ENCODE measurements at places on chromosomes 12 and 14.

- DNase-seq, result no peak
These were observed 16.6 kb upstream of the DTX1 start for GRCh38 chr12:113039911-113040445.

- no peak for DNase-seq
These were observed 30.0 kb upstream of the SLC38A4 start for GRCh38 chr12:46855760-46856159.

DNA sequence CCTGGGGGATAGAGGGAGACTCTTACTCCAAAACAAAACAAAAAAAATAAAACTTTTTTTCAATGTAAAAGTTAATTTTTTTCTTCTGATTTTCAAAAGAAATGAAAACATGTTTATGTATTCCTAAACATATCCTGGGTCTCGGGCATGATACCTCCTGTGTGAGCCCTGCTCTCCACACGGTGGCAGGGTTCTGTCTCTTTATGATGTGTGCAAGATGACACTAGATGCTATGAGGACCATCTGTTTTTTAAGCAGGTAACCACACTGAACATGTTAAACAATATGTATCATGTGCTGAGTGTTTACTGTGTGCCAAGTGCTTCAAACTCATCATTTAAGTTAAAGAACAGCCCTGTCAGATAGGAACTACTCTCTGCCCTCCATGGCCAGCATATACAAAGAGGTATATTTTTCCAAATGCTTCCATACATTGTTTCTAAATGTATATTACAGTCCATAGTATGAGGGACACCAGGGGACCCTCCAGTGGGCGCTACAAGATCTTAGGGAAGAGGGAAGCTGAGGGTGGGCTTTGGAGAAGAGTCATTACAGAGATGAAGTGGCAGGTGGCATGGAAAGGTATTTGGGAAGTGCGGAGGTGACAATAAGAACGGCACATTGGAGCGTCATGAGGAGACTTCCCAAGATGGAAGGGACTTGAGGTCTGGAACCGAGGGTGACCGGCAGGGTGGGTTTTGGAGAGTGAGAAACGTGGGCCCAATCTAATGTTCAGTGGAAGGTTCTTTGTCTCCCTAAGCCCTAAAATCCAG is 28.5 kb downstream of the FOS start:
- no peak for DNase-seq

DNA sequence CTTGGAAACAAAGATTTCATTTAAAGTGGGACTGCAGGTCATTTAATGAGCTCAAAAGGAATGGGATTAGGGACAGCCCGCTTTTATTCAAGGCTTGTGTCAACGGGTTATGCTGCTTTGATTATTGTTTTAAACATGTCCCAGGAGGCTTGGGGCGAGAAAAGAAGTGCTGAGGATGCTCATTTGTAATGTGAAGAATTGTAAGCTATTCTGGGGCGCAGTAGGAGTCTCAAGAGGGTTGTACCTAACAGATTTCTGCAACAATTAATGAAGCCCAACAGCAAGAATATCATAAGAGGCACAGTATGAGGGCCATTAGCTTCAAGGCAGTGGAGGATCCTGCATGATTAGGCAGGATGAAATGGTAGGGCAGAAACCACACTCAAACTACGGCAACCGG is 122.5 kb downstream of the KTN1 start:
- no peak for DNase-seq

- no peak for DNase-seq
These were observed 58.9 kb downstream of the DHRS2 start for GRCh38 chr14:23694949-23695663.

- no peak for DNase-seq
These were observed 19.3 kb downstream of the ASCL1 start for GRCh38 chr12:102976609-102977280.

DNA sequence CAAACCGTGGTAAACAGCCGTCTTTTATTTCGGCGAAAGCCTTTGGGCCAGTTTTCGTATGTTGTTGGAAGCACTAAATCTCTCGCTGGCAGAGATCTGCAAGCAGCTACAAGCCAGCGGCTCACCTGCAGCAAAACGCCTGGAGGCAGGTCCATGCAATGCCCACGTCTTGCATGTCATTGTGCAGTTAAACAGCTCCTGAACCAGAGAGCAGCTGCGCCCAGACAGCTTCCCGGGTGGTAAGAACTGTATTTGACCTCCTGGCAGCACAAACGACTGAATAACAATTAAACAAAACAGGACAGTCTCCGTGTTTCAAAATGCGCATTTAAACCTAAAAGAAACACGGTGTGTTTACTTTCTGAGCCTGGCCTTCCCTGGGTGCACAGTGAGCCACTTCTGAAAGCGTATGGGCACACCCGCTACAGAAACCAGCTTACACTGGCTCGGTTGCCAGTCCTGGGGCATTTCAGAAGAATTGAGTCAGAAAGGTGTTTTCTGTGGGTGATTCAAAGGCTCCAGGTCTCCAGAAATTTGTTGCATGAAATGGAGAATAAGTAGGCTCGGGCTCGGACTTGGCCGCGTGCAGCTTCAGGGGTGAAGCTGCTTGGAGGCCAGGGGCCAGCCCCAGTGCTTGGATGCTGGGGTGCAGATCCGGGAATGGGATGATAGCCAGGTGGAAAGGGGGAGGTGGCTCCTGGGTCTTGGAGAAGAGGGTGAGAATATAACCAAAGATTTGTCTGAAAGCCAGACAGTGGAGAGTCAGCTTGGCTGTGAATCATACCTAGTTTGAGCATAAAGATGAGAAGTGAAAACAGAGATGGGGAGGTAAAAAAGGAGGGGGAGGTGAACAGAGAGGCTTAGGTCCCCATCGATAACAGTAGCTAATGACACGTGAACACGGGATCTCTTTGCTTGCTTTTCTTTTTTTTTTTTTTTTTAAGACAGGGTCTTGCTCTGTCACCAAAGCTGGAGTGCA is 24.9 kb upstream of the FZD10 start:
- DNase-seq, result no peak

- no peak for DNase-seq
These were observed 49.6 kb upstream of the IFNG-AS1 start for GRCh38 chr12:67939611-67940010.

DNA sequence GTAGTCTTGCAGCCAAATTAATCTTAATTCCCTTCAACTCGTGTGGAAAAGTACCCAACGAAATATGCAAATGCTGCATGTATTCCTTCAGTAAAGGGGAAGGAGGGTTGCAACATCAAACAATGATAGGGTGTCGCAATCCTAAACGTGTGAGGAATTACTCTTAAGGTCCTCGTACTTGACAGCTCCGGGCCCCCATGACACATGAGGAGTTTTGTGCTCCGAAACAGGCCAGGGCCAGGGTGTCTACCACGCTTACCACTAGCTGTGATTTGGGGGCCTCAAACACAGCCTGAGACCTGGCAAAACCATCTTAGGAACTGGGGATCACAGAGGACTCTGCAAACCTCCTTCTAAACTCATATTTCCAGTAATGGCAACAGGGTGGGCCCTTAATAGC is 20.4 kb downstream of the FOS start:
- DNase-seq, result no peak

Measured in stimulated activated CD8-positive, alpha-beta memory T cell treated with anti-CD3 and anti-CD28 coated beads, Interleukin-4, amount 100 ng/mL, for 1 hour (primary cell).